ENCODE measurements at places on chromosomes 5 and 9. TPM values are rescaled to one million over a fixed set of nuclear protein-coding genes. Genes with fewer than 3 reads are reported as not detected.

DNA sequence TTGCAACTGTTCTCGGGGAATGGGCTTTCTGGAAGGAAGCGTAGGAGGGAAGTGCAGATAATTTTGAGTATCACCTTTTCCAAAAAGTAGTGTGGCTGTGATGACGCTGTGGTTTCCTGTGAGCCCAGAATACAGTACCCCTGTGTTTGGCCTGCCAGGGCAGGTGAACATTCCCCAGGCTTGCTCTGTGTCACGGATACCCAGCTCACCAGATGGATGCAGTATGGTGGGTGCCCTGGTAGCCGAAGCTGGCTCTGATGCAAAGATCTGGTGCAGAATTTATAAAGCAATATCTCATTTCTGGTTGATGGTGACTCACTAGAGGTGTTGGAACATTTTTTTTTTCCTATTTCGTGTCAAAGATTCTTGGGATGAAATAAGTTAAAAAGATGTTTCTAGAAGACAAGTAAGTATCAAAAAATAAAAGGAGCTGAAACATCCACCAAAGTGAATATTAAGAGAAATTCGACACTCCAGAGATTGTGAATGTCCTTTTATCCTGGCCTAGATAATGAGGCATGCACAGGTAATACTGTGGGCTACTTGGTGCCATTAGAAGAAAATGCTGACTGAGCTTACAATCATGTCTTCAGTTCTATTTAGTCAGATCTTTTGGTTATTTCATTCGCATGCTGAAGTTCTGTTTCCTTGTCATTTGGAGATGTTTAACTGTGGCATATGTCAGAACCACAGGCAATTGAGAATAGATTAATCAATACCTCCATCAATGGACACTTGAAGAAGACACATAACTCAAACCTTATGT, 200.1 kb downstream of the GADD45G start:
- H3K27me3 ChIP-seq: no peaks in the 10 kb centered on the region
- no peak for DNase-seq
- no peak overlapping the region for H3K27ac ChIP-seq
- no peaks in the 10 kb centered on the region for H3K4me1 ChIP-seq

GRCh38 chr9:78574354-78575045, 277.6 kb downstream of the PSAT1 start:
- no peaks in the 10 kb centered on the region for H3K36me3 ChIP-seq
- H3K4me3 ChIP-seq: no peak overlapping the region
- H3K27me3 ChIP-seq: no peaks in the 10 kb centered on the region
- no peaks in the 10 kb centered on the region for H3K4me1 ChIP-seq

DNA sequence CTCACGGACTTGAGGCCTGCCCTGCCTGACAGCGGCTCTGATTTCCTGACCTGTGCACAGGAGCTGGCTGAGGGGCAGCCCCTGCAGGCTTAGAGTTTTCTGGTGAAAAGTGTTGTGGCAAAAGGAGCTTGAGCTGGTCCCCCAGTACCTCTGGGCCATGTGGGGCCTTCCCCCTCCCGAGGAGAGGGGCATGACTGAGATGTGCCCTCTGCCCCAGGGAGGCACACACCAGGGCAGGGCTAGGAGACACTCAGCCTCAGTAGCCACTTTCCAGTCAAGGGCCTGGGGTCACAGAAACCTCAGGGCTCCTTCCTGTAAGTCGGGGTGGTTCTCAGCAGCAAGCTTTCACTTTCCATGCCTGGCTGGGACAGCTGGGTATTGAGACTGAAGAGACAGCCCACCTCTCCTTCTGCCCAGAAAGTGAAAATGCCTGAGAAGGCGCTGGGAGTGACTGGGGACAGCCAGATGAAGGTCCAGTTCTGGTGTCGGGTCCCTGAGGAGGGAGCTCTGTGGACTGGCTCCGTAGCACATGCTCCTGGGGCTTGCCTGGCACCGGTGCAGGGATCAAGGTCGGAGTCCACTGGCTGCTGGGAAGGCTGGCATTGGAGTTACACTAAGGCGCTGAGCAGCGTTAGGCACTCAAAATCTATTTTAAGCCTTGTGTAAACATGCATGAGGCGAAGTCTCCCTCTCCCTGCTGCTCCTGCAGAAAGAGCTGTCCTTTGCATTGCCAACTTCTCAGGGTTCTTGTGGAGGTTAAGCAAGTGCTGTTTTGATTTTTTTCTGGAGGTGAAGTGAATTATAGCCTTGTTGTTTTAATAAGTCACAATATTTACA, 394.9 kb downstream of the GADD45G start:
- H3K36me3 ChIP-seq: no peaks in the 10 kb centered on the region
- H3K4me1 ChIP-seq: peaks cover 24% of the 10 kb centered on the region
- H3K27ac ChIP-seq: peak overlapping the region; percentile 87
- no peaks in the 10 kb centered on the region for H3K27me3 ChIP-seq
- peak; percentile 80 for DNase-seq
- no peak overlapping the region for H3K4me3 ChIP-seq

GRCh38 chr5:125455041-125455440, 708.6 kb upstream of the ZNF608 start:
- H3K27ac ChIP-seq: no peak overlapping the region
- H3K36me3 ChIP-seq: no peaks in the 10 kb centered on the region
- H3K4me1 ChIP-seq: no peaks in the 10 kb centered on the region
- no peaks in the 10 kb centered on the region for H3K27me3 ChIP-seq
- H3K4me3 ChIP-seq: no peak overlapping the region

DNA sequence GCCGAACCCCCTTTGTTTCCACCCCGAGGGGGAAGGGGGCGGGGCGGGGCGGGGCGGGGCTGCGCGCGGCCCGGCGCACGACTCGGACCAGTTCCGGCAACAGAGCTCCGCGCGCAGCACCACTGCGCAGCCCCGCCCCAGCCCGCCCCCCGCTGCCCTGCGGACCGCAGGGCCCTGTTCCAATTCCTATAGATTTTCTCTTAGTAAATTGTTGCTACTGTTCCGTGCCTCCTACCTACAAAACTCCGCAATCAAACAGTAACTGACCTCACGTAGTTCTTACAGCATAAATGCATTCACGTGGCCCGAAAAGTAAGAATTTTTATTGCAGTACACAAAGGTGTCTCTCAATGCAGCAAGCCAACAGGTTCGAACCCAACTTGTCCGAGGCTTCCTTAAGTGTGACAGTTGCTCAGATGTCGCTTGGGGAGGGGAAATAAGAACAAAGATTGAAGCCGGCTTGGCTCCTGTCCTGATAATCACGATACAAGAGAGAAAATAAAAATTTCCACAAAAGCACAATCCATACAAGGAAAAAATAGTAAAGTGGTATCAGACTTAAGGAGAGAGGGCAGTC, 1.2 kb upstream of the RNF38 start:
- no peaks in the 10 kb centered on the region for H3K27me3 ChIP-seq
- peak; percentile 78 for DNase-seq
- H3K36me3 ChIP-seq: no peaks in the 10 kb centered on the region
- peak overlapping the region; percentile 79 for H3K4me3 ChIP-seq
- peaks cover 6% of the 10 kb centered on the region for H3K4me1 ChIP-seq
- peak overlapping the region; percentile 97 for H3K27ac ChIP-seq

TGFBR1 gene
- total RNA-seq: 22.2 TPM

GRCh38 chr5:160242145-160242544, 12.8 kb downstream of the FABP6 start:
- no peak for DNase-seq
- no peaks in the 10 kb centered on the region for H3K36me3 ChIP-seq
- H3K27me3 ChIP-seq: no peaks in the 10 kb centered on the region

DNA sequence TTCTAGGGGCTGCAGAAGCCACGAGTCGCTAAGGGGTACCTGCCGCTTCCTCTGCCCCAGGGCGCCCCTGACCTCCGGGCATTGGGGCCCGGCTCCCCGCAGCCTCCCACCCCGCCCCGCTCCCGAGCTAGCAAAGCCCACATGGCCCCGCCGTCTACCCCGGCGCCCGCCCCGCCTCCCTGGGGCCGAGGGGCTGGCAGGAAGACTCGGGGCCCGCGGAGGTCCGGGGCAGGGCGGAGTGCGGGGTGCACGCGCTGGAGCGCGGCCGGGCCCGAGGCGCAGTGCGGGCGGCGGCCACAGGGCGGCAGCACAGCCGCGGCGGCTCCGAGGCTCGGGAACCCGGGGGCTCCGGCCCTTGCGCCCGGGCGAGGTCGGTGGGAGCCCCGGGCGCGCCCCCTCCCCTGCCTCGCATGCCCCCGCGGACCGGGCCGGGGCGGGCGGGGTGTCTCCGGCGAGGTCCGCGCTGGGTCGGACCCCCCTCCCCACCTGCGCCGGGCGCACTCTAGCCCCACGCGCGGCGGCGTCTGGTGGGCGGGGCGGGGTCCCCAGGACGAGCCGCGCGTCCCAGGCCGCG, 6.7 kb downstream of the NRARP start:
- H3K4me1 ChIP-seq: peaks cover 12% of the 10 kb centered on the region
- H3K36me3 ChIP-seq: no peaks in the 10 kb centered on the region
- H3K27ac ChIP-seq: peak overlapping the region; percentile 94

LRRC19 gene
- total RNA-seq: not detected

- no peaks in the 10 kb centered on the region for H3K27me3 ChIP-seq
- no peak overlapping the region for H3K4me3 ChIP-seq
- H3K27ac ChIP-seq: no peak overlapping the region
- peaks cover 4% of the 10 kb centered on the region for H3K4me1 ChIP-seq
Measured at GRCh38 chr5:146049704-146050026, 55.7 kb downstream of the PLAC8L1 start.

DNA sequence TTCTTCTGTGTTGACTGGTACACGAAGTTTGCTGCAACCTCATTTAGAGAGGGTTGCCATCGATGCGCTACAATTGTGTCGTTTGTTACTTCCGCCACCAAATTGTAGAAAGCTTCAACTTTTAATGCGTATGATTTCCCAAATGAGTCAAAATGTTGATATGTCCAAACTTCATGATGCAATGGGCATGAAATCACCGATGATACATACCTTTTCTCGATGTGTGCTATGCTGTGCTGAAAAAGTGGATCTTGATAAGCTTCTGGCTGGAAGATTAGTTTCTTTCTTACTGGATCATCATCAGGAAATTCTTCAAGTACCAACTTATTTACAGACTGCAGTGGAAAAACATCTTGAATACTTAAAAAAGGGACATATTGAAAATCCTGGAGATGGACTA, 65.7 kb downstream of the TMEM38B start:
- no peaks in the 10 kb centered on the region for H3K27me3 ChIP-seq
- no peak overlapping the region for H3K4me3 ChIP-seq
- H3K27ac ChIP-seq: no peak overlapping the region
- no peaks in the 10 kb centered on the region for H3K36me3 ChIP-seq
- no peaks in the 10 kb centered on the region for H3K4me1 ChIP-seq
